ENCODE measurements at places on chromosomes 11 and 22.

DNA sequence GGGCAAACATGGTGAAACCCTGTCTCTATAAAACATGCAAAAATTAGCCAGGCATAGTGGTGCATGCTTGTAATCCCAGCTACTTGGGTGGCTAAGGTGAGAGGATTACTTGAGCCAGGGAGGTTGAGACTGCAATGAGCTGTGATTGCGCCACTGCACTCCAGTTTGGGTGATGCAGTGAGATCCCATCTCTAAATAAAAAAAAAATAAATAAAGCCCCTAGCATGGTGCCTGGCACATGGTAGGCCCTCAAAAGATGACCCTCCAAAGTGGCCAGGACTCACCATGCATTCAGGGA is 74.6 kb downstream of the PTPRJ start:
- DNase-seq: no peak

DNA sequence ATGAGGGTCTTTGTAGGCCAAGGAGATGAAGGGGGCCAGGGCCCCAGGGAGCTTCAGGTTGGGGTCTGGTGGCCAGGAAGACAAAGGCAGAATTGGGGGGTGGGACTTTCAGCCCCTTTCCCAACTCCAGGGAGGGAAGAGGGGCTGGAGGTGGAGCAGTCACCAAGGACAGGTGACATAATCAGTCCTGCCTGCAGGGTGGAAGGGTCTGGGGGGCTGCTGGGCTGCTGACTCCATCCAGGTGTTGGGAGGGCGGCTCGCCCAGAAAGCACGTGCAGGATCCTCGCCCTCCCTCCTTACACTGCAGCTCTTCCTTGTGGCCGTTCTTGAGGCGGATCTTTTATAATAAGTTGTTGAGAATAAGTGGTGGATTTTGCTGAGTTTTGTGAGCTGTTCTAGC is 1491.1 kb downstream of the TBC1D22A start:
- no peak for DNase-seq

GRCh38 chr22:45490836-45491235 is 11.8 kb upstream of the FBLN1 start:
- no peak for DNase-seq

DNA sequence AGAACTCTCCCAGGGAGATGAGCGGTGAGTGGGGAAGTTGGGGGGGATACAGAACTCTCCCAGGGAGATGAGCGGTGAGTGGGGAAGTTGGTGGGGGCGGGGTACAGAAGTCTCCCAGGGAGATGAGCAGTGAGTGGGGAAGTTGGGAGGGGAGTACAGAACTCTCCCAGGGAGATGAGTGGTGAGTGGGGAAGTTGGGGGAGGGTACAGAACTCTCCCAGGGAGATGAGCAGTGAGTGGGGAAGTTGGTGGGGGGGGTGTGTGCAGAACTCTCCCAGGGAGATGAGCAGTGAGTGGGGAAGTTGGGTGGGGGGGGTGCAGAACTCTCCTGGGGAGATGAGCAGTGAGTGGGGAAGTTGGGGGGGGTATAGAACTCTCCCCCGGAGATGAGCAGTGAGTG is 186.5 kb downstream of the SHANK2 start:
- DNase-seq: no peak

- no peak for DNase-seq
Measured at GRCh38 chr11:95547976-95548375, 241.6 kb downstream of the FAM76B start.

DNA sequence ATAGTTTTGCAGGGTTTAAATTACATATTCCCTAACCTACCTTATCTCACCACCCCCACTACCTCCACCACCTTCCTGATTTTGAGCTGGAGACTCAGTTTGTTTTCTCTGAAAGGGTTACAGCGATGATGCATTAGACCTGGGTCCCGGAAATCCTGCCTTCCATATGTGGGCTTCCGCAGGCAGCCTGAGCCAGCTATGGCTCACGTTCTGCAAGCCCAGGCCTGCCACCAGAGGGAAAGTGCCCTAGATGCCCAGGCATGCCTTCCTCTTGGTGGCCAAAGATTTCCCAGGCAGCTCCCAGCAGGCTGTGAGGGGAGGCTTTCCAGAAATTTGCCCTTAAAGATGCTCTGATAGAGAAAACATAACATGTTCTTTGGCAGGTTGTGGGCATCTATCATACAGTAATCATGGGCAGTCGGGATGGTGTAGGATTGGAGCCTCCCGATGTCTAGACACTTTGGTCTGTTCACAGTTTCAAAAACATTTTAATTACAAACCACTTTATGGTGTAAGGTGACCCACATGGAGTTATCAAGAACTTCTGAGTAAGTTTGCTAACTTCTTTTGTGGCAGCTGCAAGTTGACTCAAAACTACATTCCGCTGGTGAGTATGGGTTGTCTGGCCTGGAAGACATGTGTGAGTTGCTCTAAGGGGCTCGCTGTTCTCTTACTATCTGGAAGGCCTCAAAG is 79.3 kb downstream of the MICAL2 start:
- DNase-seq: no peak
